ENCODE measurements at places on chromosomes 1 and 21.

DNA sequence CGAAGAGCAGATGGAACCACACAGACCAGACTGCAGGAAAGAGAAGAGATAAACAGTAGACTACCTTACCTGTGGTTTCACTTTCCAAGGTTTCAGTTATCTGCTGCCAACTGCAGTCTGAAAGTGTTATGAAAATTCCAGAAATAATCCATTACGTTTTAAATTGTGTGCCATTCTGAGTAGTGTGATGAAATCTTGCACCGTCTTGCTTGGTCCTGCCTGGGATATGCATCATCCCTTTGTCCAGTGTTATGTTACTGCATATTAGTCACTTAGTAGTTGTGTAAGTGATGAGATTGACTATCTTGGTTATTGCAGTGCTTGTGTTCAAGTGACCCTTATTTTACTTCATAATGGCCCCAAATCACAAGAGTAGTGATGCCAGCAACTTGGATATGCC lies 33.9 kb downstream of the DNAJC6 start:
- DNase-seq: no peak

- no peak for DNase-seq
Measured at GRCh38 chr21:36186506-36187399, 30.1 kb downstream of the DOP1B start.

DNA sequence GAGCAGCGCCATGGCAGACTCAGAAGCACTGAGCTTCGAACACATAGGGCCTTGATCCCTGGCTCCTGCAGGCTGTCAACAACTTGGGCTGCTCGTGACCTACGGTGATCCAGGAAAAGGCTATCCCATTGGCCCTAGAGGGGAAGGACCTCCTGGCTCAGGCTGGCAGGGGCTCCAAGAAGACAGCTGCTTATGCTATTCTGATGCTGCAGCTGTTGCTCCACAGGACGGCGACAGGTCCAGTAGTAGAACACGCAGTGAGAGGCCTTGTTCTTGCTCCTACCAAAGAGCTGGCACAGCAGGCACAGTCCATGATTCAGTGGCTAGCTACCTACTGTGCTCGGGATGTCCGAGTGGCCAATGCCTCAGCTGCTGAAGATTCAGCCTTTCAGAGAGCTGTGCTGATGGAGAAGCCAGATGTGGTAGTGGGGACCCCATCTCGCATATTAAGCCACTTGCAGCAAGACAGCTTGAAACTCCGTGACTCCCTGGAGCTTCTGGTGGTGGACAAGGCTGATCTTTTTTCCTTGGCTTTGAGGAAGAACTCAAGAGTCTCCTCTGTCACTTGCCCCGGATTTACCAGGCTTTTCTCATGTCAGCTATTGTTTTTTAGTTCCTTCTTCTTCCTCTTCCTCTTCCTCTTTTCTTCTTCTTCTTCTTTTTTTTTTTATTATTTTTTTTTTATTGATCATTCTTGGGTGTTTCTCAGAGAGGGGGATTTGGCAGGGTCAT lies 18.9 kb downstream of the ITLN2 start:
- no peak for DNase-seq

DNA sequence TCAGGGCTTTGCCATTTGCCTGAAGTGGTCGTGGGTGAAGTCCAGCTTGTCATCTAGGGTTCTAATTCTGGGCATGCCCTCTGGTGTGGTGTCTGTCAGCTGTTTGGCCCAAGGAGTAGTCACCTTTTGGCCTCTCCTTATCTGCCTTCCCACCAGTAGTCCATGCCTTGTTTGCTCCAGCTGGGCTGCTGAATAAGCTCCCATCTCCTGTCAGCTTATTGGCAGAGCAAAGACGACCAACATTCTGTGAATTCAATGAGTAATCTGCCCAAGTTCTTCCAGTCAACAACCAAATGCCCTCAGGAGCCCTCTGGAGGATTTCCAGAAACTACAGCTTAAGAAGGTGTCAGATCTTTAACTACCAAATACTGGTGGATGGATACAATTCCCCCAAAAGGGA lies 7.0 kb downstream of the BCAN start:
- DNase-seq: no peak
